CD4-positive, alpha-beta T cell treated with Interleukin-6 at 100 ng/mL for 8 hours (primary cell): ENCODE measurements at places on chromosomes 12 and 14.

- no peak for DNase-seq
These were observed 4.6 kb downstream of the AHNAK2 start for GRCh38 chr14:104973385-104974145.

GRCh38 chr14:22152903-22153302 lies 436.1 kb downstream of the DAD1 start:
- no peak for DNase-seq

DNA sequence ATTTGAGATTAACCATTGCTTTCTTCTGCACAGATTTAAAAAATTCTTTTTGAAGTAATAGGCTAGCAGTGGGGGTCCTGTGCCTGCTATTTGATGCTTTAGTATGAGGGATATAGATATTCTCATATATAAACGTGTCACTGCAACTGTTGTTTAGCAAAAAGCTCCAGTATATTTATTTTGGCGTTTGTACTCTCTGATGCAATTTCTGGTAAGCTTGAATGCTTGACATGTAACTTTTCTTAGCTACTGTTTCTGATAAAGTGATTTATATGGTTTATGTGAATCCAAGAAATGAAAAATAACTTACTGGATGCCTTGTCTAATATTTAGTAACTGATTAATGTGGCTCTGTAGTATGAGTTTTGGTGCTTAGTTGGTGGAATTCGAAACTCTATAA lies 77.1 kb downstream of the TTLL5 start:
- no peak for DNase-seq

DNA sequence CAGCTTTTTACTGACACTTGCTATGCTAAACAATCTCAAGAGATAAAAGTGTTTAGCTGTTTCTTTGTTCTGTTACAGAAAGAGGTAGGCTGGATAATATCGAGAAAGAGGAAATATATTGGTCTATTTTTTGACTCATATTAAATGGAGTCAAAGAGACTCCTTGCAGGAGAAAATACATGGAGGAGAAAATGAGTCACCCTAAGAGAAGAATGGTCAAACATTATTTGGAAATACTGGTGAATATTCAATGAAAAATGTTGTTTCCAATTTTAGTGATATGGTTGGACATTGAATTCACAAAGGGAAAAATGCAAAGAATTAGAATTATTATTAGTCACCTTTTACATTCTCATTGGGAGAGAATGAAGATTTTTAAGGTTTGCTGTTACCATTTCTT lies 3.2 kb downstream of the KCNJ8 start:
- no peak for DNase-seq

DNA sequence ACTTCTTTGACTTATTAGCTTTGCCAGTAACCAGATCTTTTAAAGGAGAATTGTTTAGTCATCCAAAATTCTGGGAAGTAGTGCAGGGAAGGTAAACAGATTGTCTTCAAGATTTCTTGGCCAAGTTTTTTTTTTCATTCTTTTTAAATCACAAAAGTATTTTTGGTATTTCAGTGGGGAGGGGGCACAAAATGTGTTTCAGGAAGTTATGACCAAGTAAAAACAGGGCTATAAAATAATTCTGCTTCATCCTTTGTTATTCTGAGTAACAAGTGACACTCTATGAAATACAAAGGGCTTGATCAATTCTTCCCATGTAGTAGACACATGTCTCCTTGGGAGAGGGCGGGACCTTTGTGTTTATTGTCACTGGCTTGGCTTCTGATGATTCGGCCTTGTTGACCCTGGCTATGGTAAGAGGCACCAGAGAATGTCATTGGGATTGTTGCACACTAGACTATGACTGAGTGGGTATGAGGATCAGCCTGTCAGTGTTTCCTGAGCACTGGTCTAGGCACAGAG lies 55.4 kb downstream of the SUSD6 start:
- DNase-seq = no peak

DNA sequence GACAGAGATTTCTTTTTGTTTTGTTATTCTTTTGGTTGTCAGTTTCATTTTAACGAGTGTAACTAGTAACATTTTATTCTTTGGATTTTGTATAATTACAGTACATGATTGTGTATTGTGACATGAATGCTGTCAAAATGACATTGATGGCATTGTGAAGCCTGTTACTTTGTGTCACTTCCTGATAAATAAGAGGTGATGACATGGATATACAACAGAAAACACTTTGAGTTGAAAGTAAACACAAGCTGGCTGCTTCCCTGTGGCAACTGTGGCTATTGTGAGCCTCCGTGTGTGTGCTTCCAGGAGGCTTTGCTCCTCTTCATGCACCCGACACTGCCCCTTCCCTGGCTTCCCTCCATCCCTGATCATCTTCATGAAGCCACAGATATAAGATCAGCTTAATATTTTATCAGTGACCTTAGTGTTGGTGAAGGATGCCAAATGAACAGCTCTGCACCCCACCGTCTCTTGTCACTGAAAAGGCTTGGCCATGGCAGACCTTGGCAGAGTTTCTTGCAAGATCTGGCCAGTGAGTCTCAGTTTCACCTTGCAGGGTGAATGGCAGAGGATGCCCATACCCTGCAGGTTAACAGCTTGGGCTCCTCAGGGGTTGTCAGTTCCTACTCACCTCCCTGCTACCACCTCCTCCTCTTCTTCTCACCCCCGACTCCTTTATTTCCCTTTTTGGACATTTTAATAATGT lies 191.9 kb downstream of the EPS8 start:
- DNase-seq = no peak

DNA sequence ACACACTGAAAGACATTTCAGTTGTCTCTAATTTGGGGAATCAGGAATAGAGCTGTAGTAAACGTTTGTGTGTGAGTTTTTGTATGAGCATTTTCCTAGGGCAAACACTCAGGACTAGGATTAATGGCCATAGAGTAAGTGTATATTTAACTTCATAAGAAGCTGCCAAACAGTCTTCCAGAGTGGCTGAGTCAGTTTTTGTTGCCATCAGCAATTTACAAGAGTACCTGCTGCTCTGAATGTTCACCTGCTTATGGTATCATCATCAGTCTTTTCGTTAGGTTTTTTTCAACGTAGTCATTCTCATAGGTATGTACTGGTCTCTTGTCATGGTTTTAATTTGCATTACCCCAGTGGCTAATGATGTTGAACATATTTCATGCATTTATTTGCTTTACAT lies 30.6 kb upstream of the TRHDE start:
- DNase-seq = no peak

- peak; percentile 17 for DNase-seq
These were observed 522 bp downstream of the R3HDM2 start for GRCh38 chr12:57430112-57430930.

GRCh38 chr14:61710853-61711817 lies 15.8 kb downstream of the HIF1A start:
- no peak for DNase-seq
